Dermis microvascular lymphatic vessel endothelial cell (primary cell): ENCODE measurements at places on chromosomes 2 and 18. TPM values are rescaled to one million over a fixed set of nuclear protein-coding genes. Genes with fewer than 3 reads are reported as not detected.

DNA sequence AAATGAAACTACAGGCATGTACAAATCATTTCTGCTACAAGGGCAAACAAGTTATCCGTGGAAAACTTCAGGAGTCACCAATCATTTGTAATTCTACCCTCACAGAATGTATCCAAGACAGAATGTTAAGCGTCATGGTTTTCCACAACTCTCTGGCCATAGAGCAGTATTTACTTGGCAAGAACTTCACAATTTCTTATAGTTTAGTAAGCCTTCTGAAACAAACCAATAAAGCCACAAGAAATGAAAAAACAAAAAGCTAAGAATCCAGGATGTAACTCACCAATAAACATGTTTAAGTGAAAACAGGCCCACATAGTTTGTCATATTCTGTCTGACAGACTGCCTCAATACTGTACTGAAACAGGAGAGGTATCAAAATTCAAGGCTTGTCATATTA, 70.3 kb downstream of the LNPK start:
- no peak for DNase-seq

GRCh38 chr2:190343089-190343535, 277 bp upstream of the INPP1 start:
- no peak for DNase-seq

DNA sequence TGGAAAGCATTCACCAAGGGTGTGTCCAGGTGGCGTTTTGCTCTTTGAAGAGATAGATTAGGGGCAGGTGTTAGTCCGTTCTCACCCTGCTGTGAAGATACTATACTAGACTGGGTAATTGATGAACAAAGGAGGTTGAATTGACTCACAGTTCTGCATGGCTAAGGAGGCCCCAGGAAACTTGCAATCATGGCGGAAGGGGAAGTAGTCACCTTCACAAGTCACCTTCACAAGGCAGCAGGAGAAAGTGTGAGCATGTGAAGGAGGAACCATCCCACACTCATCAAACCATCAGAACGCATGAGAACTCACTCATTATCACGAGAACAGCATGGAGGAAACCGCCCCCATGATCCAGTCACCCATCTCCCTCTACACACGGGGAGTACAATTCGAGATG, 135.7 kb upstream of the NFATC1 start:
- no peak for DNase-seq

The SLC5A7 gene
- not detected in 2 replicates for total RNA-seq

DNA sequence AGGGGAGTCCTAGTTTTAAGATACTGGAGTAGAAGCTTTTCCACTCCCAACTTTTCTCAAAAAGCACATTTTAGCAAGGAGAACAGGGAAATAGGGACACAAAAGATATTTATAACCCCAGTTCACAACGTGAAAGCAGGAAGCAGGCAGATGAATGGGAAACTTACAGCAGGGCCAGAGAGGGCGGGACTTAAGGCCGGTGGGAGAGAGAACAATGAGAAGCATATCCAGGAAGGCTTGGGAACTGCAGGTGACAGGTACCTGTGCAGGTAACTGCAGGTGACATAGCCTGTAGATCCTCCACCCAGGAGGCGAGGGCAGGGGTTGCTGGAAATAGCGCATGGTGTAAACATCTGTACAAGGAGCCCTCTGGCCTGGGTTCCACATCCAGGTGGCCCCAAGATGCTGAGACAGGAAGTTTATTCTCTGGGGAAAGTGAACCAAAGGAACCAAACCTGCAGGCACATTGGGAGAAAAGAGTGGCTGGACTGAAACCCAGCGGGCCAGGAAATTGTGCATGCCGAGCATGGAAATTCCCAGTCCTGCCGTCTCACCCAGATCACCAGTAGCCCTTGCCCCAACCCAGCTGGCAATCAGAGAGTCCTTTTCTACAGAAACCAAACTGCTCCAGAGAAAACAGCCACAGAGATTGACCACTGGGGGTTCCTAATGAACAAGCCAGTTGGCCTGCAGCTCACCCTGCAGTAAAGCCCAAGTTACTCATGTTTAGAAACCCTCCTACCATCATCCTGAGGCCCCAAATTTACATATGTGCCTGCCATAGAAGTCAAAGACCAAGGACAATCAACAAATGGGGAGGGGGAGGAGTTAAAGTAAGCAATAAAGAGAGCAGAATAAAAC, 24.3 kb upstream of the COL6A3 start:
- no peak for DNase-seq
